NCI-H187 (cell line): ENCODE measurements at places on chromosomes 7 and 10.

- DNase-seq = no peak
Measured at GRCh38 chr10:110304394-110304779, 333 bp downstream of the SMNDC1 start.

DNA sequence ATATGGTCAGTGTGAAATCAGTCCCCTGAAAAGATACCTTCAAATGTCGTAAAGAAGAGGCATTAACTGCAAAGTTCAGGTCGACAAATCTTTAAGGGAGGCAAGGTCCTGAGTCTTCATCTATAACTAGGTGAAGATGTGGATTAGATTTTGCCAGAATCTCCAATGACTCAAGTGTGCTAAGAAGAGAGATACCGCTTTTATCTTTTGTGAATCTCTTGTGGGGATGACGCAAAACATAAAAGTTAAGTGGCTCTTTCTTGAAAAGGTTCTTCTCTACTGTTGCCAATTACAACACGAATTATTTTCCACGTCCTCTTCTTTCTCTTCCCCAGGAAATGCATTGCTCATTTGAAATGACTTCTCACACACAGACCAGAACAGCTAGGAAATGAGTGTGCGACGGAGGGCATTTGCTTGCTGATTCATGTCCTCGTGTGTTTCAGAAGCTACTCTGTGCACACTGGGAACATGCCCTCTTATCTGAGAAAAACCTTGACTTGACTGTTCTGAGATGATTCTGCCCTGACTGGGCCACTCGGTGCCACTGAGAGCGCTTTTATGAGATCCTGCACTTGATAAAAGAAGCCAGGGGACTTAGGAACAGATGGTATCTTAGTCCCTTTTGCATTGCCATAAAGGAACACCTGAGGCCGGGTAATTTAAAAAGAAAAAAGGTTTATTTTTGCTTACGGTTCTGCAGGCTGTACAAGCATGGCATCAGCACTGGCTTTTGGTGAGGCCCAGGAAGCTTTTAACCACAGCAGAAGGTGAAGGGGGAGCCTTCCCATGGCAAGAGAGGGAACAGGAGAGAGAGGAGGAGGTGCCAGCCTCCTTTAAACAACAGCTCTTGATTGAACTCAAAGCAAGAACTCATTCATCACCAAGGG, 169.5 kb upstream of the PFKP start:
- DNase-seq = no peak

- no peak for DNase-seq
Measured at GRCh38 chr7:135190703-135191102, 20.2 kb upstream of the CYREN start.

- DNase-seq = no peak
Measured at GRCh38 chr10:78634835-78635234, 433.9 kb upstream of the ZMIZ1 start.

DNA sequence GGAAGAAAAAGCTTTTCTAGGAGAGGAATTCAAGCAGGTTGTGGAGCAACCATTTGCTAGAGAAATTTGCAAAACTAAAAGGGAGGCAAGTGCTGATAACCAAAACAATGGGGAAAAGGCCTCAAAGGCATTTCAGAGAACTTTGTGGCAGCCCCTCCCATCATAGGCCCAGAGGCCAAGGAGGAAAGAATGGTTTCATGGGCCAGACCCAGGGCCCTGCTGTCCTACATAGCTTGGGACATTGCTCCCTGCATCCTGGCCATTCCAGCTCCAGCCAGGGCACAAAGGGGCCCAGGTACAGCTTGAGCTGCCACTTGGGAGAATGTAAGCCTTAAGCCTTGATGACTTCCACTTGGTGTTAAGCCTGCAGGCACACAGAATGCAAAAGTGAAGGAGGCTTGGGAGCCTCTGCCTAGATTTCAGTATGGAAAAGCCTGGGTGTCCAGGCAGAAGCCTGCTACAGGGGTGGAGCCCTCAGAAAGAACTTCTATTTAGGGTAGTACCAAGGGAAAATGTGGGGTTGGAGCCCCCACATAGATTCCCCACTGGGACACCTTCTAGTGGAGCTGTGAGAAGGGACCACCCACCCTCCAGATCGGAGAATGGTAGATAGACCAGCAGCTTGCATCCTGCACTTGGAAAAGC, 91.2 kb downstream of the RALA start:
- DNase-seq = no peak

DNA sequence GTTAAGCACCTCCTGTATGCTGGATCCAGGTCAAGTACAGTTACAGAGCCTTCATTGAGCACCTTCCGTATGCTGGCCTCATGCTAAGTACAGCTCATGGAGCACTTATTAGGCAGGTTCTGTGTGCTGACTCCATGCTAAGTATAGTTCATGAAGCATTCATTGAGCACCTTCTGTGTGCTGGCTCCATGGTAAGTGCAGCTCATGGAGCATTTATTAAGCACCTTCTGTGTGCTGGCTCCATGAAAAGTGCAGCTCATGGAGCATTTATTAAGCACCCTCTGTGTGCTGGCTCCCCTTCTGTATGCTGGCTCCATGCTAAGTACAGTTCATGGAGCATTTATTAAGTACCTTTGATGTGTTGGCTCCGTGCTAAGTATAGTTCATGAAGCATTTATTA, 30.5 kb downstream of the MMD2 start:
- no peak for DNase-seq

DNA sequence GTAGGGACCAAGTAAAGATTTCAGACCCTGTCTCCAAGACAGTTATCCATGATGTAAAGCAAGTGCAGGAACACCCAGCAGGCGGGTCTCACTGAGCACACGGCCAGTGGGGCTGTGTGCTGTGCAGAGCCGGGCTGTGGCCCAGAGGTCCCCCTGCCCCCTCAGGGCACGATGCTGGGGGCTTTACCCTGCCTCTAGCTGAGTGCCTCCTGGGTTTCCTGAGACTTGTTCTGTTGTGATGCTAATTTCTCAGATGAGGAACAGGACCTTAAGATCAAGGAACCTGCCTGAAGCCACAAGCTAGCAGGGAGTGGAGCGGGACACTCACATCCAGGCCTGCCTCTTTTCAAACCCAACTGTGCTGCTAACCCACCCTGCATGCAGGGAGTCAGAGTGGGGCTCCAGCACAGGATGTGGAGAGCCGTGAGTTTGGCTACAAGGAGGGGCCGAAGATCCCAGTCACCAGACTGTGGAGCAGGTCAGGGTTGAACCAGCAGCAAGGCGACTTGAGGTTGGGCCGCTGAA, 76.1 kb upstream of the LYZL2 start:
- no peak for DNase-seq

GRCh38 chr10:1451941-1452340, 285.4 kb downstream of the ADARB2 start:
- DNase-seq = no peak

- no peak for DNase-seq
Measured at GRCh38 chr10:103742824-103743223, 112.6 kb downstream of the SH3PXD2A start.

DNA sequence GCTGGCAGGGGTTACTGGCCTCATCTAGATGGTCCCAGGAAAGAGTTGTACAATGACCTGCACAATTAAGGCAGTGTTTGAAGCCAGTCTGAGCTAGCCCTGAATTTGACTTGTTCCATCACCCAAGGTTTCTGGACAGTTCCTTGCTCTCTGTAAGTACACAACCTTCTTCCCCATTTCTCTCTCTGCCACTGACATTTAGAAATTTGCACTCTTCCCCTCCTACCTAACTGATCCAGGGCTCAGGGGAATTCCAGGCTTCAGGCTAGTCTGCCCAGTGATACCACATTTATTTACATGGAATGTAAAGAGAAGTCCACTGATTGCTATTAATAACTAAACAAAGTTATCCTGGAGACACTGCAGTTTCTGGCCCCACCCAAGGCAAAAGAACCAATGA, 139.0 kb upstream of the GPR26 start:
- DNase-seq = no peak

- DNase-seq = no peak
Measured at GRCh38 chr7:38367301-38367890, 94.0 kb upstream of the TARP start.

DNA sequence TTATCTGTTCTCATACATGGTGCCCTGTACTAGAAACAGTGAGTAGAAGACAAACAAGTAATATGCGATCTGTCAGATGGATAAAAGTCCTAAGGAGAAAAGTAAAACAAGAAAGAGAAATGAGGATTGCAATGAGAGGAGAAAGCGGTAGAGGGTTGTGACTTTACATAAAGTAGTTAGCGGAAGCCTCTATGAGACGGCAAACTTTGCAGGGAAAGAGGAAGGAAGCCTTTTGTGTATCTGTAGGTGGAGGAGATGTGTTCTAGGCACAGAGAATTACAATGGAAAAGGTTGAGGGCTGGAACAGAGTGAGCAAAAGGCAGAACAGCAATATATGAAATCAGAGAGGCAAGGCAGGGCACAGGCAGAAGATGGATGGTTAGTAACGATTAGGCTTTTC, 150.4 kb upstream of the SEMA3E start:
- DNase-seq = no peak

GRCh38 chr10:112915590-112916572, 34.2 kb upstream of the TCF7L2 start:
- no peak for DNase-seq

DNA sequence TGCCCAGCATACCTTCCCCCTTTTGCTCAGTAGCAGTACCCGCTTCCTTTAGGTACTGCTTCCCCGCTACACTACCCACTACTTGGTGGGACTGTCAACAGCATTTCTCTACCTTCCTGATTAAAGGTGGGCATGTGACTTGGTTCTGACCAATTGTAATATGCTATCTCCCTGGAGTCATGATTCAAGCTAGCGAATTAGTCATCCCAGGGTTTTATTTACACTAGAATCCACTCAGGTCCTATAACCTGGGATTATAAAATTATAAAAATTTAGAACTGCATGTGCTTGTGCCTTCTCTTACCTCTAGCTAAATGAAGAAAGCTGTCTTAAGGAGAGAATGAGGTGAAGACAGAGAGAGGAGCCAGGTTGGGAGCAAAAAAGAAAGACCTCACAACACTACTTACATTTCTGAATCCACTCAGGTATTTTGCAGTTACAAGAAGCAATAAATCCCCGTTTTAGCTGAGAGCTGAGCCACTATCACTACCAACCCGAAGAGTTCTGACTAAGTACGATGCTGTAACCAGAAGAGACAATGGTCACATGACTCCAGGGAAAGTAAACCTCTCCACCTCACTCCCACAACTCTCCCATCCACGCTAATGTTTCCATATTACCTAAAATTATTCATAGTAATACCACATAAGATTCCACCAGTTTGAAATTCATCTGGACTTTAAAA, 9.7 kb downstream of the GBX1 start:
- no peak for DNase-seq

- no peak for DNase-seq
Measured at GRCh38 chr7:78959477-78959876, 494.0 kb downstream of the MAGI2 start.

GRCh38 chr7:95517870-95518269, 32.1 kb downstream of the ASB4 start:
- no peak for DNase-seq

DNA sequence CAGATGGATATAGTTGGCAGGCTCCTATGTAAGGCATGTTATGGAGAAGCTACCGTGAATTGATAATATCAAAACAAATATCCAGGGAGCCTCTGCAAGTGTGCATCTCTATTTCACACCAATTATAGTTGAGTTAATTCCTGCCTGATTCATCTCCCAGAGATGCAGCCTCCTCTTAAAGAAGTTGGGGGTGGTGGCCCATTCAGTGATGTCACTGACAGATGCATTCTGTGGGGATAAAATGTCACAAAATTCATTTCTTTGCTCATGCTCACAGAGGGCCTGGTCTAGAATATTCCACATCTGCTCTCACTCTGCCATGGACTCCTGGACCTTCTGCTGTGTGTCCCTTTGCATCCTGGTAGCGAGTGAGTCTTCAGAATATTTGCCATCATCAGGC, 189.1 kb upstream of the PRSS1 start:
- no peak for DNase-seq

DNA sequence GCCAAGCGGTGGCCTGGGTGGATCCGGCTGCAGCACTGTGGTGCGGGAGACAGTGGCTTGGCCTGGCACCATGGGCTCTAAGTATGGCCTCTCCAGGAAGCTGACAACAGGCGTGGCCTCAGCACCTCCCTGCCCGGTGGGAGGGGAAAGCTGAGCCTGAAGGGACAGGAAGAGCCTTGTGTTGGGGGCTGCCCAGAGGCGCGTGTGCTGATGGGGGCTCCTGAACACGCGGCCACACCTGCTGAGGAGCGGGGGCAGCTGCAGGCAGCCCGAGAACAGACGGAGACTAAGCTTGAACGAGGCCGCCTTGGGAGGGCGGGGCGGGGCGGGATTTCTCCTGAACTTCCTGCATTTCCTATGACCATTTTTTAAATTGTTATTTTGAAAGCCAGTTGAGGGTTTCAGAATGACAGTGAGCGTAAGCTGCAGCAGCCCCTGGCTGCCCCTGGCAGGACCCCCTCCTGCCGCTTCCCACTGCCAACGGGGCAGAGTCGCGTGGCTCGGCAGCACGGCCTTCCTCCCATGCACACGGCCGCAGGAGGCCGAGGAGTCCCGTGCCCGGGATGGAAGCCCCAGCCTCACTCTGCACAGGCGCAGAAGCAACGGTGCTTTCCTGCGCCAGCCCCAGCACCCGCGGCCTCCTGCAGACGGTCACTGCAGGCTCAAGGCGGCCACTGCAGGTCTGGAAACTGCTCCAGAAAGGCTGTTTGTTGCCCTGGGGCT, 43.2 kb downstream of the DPYSL4 start:
- no peak for DNase-seq

GRCh38 chr10:113042868-113043267, 92.8 kb downstream of the TCF7L2 start:
- no peak for DNase-seq

- no peak for DNase-seq
Measured at GRCh38 chr10:13062803-13063202, 37.2 kb upstream of the OPTN start.

DNA sequence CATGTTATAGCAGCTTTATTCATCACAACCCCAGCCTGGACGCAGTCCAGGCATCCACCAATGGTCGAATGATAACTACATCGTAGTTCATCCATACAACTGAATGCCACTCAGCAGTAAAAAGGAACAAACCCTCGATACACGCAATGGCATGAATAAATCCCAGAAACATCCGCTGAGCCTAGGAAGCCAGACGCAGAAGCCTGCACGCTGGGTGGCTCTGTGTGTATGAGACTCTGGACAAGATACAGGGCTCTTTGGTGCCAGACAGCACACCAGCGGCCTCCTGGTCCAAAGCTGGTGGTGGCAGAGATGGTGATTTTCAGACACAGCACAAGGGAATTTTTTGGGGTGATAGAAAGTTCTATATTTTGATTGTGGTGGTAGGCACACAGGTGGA, 10.0 kb upstream of the CRYGN start:
- no peak for DNase-seq

GRCh38 chr7:120373174-120373573, 100.2 kb downstream of the KCND2 start:
- DNase-seq = no peak

DNA sequence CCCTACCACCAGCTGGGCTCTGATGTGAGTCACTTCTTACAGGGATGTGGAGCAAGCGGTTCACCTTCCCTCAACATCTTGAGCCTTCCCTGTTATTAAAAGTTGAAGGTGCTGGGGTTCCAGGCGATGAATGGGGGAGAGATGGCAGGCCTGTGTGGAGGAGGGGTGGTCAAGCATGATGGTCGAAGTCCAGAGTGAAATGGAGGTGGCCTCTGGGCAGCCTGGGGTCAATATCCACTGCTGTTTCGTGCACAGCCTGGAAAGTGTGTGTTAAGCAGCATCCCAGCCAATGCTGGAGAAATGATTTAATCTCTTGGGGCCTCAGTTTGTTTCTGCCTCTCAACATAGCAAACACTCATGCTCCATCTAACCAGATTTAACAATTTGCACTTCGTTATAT, 33.7 kb upstream of the DMBT1 start:
- no peak for DNase-seq
